ENCODE measurements at places on chromosomes 5 and 9.
A peak's percentile ranks its signal among the peaks of the same experiment; 100 is the strongest.

GRCh38 chr5:129460936-129461710 lies 1.0 kb downstream of the ADAMTS19 start:
- DNase-seq: no peak

DNA sequence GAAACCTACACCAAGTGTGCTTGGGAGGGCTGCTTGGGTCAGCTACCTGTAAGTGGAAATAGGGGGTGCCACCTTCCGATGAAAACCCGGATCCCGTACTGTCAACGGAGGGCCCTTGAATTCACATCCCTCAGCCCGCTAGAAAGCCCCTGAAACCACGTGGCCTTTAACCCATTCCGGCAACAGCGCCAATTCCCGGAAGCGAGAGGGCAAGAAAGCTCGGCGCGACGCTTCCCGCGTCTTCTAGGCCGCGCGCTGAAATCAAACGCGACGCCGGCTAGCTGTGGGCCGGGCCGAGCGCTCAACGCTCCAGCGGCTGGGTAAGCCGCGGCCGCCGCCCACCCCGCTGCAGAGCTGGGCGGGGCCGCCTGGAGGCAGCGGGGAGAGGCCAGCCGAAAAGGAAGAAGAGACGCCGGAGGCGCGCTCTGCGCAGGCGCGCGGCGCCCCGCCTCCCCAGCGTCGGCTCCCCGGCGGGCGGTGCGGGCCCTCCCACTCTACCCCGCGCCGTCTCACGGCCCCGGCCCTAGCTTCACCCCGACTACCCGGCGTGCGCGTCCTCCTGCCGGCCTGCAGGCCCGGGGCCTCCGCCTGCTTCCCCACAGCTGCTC lies at the start of gene KIF2A:
Gene KIF2A (plus strand): TSS at position 492 of the 608 bp plus-strand sequence. CDS start 267 bp downstream, outside the sequence.
- peak; percentile 92 for DNase-seq

- DNase-seq: no peak
These were observed 149.7 kb downstream of the SEMA6A start for GRCh38 chr5:116424951-116425350.

DNA sequence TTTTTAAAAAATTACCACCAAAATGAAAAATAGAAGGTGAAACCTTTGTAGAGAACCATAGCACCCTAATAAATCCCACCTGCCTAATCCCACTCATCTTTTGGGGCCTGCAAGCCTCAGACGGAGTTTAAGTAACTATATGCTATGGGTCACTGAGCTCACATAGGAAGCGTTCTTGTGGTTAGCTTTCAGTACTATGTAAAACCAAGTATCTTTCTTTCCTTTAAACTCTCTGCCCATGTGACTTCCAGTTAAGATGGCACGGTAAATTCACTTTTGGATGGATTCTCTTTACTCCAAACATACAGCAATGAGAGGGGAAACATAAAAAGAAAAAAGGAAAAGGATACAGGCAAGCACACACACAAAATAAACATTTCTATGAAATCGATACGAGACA lies 50.9 kb downstream of the FANCC start:
- DNase-seq: no peak

- DNase-seq: no peak
These were observed 191.2 kb downstream of the PIK3R1 start for GRCh38 chr5:68406767-68407241.

Measured in activated effector memory CD4-positive, alpha-beta T cell treated with Interleukin-2 at 50 U/mL for 16 hours (primary cell).